ENCODE measurements at places on chromosomes 3 and 15. TPM values are rescaled to one million over a fixed set of nuclear protein-coding genes. Genes with fewer than 3 reads are reported as not detected.

Gene GOLGA8R
- 2.4 TPM for total RNA-seq

Gene FAM174B
- 5.9 TPM for total RNA-seq

Gene PIERCE2
- 17.8 TPM for total RNA-seq

Gene UBAP1L
- total RNA-seq, result 1.8 TPM

Gene STT3B
- 98.0 TPM for total RNA-seq

DNA sequence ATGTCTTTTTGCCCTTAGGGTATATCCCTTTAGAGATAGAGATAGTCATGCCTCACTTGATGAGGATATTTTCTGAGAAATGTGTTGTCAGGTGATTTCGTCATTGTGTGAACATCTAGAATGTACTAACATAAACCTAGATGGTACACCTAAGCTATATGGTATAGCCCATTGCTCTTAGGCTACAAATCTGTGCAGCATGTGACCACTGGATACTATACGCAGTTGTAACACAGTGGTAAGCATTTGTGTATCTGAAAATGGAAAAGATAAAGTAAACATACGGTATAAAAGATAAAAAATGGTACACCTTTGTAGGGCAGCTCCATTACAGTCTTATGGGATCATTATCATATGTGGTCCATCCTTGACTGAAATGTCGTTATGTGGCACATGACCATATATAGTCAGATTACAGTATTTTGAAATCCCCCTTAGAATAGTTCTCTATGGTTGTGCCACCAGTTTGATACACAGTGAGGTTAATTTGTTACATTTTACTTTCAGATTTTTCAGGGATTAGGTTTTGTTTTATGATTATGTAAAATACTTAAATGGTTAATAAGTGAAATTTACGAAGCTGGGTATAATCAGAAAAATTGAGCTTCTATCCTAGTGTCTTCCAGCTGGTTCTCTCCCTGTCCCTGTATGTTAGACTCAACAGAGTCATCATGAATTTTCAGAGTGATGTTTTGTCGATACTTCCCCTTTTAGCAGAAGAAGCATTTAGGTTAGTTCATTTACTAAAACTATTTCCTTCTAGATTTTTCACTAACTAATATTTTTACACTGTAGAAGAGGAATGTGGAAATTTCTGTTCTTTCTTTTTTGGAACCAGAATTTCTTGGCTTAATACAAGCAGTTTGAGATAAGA is 12.8 kb downstream of the SETD5 start:
- ATAC-seq, result no peak

- no peak for ATAC-seq
These were observed 39.3 kb downstream of the SRP14 start for GRCh38 chr15:39999538-40000200.

DNA sequence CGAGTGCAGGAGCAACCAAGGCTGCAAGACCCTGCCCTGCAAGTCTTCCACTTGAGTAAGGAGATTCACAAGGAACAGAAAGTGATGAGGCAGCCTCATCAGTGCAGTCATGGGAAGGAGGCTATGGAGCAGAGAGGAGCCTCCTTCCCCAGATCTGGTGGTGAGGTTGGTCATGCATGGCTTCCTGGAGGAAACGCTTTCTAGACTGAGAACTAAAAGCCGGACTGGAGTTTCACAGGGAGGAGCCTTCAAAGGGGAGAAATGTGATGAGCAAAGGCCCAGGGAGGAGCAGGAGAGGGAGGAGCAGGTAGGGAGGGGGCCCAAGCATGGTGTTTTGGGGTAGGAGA is 139.9 kb downstream of the SRGAP3 start:
- ATAC-seq, result no peak

DNA sequence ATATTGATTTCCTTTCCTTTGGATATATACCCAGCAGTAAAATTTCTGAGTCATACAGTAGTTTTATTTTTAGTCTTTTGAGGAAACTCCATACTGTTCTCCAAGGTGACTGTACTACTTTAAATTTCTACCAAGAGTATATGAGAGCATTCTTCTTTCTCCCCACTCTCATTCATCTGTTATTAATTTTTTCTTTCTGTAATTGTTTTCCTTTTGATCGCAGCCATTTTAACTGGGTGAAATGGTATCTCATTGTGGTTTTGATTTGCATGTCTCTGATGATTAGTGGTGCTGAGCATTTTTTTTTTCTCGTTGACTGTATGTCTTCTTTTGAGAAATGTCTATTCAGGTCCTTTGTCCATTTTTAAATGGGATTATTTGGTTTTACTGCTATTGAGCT is 18.3 kb upstream of the VGLL3 start:
- no peak for ATAC-seq

- ATAC-seq, result no peak
These were observed 159.1 kb downstream of the AKAP13 start for GRCh38 chr15:85539491-85539890.

DNA sequence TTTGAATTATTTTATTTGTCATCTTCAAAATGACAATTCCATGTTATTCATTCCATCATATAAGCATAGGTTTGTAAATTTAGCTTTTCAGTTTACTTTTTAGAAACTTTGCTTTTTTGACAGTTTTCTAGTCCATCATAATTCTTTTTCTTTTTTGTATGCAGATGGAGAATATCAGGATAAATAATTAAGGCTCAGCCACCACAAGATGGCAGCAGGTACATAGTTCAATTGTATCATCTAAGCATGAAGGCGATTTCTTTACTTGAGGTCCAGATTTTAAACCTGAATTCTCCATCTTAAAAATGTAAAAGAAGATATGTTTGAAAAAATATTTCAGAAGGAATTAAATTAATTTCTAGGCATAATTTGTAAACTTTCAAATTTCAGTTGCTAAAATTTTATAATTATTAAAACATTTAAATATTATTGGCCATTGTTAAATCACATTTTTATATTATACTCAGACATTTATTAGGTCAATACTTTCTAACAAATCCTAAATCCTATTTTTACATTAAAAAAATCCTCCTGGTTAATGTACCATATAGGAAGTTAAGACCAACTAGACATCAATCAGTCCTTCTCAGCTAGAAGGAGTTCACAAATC is 15.1 kb downstream of the PLSCR5 start:
- ATAC-seq, result peak; percentile 48

DNA sequence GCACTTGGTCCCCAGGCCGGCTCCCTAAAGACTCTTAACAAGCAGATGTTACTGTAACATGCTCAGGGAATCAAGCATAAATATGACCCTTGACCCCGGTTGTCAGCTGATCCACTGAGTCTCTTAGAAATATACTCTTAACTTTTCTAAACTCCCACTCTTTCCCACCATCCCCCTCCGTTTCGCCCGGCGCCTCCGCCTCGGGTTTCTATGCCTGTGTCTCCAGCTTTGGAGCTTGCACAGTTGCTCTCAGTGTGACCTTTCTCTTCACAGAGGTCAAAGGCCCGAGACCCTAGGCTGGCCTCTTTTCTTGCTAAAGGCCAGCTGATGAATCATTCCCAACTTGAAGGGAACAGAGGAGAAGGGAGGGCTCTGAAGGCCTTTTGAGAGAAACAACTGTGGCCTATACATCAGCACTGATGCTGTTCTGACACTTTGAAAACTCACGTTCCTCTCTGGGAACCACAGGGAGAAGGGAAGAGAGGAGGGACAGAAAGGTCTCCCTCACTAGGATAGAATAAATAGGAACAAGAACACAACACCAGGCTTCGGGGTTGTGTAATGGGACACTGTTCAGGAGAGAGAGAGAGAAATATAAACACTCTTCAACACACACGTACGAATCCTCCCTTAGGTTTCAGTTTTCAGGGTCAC is 484.5 kb upstream of the NR2F2 start:
- ATAC-seq, result no peak

- ATAC-seq, result no peak
These were observed 601.4 kb downstream of the CADM2 start for GRCh38 chr3:85560088-85560785.
